Stimulated activated CD4-positive, alpha-beta T cell treated with anti-CD3 and anti-CD28 coated beads, Interleukin-1b, Interleukin-23, amount 100 ng/mL, for 1 hour (primary cell): ENCODE measurements at places on chromosomes 6 and 20.

DNA sequence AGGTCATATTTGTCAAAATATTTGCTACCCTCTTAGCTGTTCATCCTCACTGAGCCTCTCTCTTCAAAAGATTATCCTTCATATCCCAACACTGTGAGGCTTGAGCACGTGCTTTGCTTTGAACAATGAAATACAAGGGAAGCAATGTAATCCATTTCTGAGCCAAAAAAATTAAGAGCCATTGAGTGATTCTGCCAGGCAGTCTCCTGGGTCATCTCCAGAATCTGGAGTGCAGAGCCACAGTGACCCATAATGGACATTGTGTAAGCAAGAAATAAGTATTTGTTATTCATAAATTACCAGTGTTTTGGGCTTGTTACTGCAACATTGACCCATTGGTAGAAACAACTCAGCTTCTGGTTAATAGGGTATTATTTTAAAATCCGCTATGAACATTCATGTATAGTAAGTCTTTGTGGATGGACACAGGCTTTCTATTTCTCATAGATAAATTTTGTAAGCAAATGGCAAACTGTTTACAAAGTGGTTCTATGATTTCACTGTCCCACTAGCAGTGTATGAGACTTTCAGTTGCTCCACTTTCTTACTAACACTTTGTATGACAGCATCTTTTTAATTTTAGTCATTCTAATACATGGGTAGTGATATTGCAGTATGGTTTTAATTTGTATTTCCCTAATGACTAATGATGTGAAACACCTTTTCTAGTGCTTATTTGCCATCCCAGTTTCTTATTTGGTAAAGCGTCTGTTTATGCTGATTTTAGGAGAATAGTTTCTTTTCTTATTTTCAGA is 358.2 kb downstream of the PLCB1 start:
- no peak for DNase-seq

DNA sequence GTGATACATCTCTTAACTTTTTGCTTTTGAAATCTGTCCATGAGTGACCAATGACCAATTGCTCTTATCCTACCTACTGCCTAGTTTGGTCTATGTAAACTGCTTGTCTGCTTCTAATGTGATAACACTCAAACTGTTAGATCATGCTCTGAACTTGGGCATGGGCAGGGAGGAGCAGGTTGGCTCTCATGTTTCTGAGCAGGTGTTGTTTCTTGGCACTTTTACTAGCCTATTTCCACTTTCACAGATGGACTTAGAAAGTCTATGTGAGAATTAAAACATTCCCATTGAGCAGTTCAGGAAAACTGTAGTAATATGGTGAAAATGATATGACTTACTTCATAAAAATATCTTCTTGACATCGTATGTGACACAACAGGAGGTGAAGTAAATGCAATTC is 538.4 kb downstream of the HACE1 start:
- no peak for DNase-seq

DNA sequence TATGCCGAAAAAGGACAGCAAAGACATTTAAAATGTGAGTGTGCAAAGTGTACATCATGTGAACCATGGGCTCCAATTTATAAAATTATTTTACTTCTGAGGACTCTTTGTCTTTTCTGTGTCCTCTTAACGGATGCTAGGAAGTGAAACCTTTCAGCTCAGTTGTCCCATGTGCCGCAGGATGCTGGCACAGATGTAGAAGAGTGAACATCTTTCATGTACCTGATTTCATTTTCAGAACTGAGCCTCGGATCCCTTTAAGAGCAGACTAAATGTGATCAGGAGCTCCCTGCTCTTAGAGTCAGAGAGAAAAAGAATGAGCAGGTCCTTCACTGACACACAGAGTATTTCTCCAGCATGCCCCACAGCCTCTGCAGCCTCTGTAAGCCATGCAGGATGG is 27.6 kb upstream of the FUCA2 start:
- DNase-seq, result no peak

GRCh38 chr6:158353883-158354877 is 41.9 kb downstream of the TULP4 start:
- DNase-seq, result no peak

GRCh38 chr6:11258260-11259237 is 26.1 kb upstream of the NEDD9 start:
- DNase-seq, result no peak

DNA sequence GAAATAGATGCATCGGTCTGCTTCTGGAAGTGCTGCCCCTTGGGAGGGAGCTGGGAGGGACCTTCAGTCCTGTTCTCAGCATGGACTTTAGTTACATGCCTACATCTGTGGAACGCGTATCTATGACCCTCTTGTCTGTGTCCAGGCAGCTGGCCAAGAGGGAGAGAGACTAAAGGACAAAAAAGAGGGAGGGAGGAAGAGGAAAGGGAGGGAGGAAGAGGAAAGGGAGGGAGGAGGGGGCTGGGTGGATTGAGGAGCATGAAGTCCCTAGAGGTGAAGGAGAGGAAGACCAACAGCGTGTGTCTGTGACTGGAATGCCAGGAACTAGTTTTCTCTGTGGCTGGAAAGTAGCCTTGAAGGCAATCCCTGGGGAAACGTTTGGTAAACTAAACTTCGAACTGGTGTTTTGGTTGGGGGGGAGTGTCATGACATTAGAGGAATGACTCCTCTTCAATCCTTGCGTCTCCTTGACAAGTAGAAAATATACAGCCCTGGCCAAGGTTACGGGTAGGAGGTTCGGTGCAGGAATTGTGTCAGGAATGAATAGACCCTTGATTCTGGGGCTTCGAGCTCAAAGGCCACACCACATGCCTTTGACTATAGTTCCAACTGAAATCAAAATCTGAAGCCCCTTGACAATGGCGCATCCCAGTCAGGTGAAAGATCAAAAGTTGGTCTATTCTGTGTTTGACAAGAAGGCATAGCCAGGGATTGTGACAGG is 52.0 kb upstream of the PLEKHG1 start:
- no peak for DNase-seq

- DNase-seq, result no peak
Observed at GRCh38 chr20:63546256-63546955, 1.1 kb downstream of the SRMS start.

DNA sequence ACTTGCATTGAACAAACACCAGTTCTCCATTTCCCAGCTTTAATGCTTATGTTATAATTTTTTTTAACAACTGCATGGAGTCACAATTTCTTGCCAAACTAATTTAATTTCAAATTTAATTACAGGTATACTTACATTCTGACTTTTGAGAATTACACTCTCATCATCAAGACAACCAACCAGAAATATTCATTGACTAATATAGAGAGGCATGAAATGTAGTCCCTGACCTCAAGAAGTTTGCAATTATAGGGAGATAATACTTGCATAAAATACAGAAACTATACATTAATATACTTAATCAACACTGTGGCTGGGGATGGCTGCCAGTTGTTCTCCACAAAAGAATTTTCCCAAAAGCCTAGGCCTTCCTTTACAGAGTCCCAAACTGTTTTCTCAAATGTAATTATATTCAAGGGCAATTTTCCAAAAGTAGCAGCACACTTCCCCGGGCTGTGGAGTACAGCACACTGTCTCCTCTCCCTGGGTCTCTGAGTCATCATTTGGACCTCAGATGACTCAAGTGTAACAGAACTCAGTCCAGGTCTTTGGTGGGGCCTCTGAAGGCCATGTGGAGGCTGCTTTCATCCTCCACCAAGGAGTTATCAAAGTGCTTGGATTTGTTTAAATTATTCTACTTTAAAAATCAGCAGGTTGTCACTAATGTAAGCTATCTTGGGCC is 114.1 kb downstream of the KIF16B start:
- DNase-seq, result no peak

GRCh38 chr6:98601716-98602115 is 232.7 kb upstream of the POU3F2 start:
- no peak for DNase-seq

- DNase-seq, result no peak
Observed at GRCh38 chr20:55515832-55516231, 489.5 kb downstream of the CBLN4 start.

DNA sequence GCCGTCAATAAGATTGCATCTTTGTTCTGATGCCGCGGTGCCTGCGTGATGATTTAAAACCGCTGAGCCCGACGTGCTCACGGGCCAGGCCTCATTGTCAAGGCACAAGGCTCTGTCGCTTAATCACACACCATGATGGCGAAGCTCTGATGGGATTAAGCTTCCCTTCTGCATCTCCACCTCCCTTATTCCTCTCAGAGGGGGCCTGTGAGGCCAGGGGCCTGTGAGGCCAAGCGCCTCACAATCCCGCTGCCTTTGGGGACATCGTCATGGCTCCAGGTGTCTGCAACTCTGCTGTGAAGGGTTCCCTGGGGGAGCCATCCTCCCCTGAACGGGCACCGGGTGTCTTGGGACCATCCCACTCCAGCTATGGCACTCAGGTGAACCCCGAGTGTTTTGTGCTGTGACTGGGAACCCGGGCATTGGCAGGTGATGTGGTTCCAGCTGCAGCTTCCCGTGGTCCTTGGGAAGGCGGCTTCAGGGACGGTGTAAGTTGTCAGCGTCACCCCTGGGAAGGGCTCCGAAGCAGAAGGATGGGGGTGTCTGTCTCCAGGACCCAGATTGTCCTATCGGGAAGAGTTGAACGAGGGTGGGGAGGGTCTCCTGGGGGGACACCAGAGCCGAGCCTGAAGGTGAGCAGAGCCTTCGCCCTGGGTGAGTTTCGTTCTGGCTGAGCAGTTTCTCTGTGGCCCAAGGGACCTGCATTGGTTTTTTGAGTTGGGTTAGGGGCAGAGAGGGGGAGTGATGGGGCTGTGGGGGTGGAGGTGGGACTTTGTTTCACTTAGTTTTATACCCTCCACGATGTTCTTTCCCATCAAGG is 18.0 kb upstream of the BHLHE23 start:
- DNase-seq, result no peak

- DNase-seq, result no peak
Observed at GRCh38 chr6:154161689-154162088, 122.6 kb downstream of the OPRM1 start.

- DNase-seq, result no peak
Observed at GRCh38 chr6:9455864-9456658, 958.8 kb downstream of the TFAP2A start.

- DNase-seq, result no peak
Observed at GRCh38 chr6:165417278-165417865, 108.0 kb upstream of the C6orf118 start.

DNA sequence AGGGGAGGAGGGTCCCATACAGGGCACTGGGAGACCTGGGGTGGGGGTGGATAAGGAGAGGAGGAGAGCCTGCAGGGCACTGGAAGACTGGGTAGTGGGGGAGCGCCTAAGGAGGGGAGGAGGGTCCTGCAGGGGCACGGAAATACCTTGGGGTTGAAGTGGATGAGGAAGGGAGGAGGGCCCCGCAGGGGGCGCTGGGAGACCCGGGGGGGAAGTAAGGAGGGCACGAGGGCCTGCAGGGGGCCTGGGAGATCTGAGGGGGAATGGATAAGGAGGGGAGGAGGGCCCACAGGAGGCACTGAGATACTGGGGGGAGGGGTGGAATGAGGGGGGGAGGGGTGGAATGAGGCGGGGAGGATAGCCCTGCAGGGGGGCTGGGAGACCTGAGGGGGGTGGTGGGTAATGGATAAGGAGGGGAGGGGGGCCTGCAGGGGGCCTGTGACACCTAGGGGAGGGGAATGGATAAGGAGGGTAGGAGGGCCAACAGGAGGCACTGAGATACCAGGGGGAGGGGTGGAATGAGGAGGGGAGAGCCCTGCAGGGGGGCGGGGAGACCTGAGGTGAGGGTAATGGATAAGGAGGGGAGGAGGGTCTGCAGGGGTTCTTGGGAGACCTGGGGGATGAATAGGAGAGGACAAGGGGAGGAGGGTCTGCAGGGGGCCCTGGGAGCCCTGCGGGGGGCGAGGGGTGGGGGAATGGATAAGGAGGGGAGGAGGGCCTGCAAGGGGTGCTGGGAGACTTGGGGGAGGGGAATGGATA is 567 bp upstream of the CTCFL start:
- DNase-seq, result no peak

- DNase-seq, result no peak
Observed at GRCh38 chr6:39298061-39298460, 16.2 kb downstream of the KCNK17 start.

- DNase-seq, result no peak
Observed at GRCh38 chr20:54451171-54451570, 24.2 kb upstream of the DOK5 start.

DNA sequence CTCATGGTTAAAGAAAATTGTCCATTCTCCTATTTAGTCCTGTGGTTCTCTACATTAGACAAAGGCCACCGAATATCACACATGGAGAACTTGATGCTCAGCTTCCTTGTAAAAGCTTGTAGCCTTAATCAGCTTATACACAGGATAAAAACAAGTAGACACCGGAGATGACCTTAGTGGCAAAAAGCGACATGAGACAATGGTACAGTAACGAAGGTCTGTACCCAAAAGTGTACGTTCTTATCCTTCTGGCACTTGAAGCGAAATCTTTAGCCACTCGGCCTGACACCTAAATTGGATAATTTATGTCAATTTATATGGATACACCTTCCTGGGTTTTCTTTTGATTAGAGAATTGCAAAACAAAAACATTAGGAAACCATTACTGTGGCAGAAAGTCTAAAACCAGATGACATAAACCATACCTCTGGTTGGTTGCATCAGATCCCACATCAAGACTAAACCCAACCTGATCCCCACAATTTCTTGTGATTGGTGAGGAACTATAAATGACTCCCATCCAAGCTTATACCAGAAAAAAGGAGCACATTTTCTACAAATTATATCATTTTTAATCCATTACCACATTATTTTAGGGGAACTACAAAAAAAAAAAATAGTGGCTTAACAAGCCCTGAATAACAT is 6.1 kb downstream of the RBM39 start:
- no peak for DNase-seq

DNA sequence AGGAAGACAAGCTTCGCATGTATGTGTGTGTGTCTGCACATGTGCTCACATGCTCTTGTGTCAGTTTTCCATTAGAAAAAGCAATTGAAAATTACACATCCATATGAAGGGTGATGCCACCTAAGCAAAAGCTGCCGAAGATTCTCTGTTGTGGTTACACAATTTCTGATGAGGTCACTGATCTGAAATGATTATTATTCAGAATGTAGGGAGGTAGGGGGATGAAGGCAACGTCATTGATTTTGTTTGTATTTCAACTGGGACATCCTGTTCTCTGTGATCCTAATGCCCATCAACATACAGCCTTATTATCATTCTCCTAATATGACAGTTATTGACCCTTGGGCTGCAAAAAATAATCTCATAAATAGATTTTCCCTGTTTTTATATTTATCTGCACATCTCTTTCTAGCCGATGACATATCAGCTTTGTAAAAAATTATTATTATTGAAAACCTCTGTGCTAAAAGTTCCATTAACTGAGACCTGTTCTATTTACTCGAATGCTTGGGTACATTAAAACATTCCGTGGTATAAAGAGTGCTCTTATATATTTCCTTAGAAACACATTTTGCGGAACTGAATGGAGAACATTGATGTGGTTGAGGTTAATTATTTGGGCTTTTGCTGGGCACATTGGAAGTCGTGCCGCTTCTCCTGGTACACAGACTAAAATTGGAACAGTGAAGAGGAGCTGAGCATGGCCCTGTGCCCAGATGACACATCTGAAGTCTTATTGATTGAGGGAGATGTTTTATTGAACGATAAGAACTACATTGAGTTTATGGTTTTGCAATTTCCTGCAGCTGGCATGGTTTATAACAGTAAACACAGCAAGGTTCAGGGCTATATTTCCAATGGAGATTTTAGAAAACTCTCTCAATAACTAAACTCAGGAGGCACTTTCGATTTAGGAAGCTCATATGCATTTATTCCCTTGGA is 51.3 kb downstream of the ZNF831 start:
- no peak for DNase-seq
